CD14-positive monocyte (primary cell): ENCODE measurements at places on chromosomes 3 and 15.

GRCh38 chr3:66393333-66394005, 107.4 kb downstream of the LRIG1 start:
- DNase-seq, result no peak

GRCh38 chr3:37194533-37194932, 20.2 kb upstream of the LRRFIP2 start:
- DNase-seq, result no peak

DNA sequence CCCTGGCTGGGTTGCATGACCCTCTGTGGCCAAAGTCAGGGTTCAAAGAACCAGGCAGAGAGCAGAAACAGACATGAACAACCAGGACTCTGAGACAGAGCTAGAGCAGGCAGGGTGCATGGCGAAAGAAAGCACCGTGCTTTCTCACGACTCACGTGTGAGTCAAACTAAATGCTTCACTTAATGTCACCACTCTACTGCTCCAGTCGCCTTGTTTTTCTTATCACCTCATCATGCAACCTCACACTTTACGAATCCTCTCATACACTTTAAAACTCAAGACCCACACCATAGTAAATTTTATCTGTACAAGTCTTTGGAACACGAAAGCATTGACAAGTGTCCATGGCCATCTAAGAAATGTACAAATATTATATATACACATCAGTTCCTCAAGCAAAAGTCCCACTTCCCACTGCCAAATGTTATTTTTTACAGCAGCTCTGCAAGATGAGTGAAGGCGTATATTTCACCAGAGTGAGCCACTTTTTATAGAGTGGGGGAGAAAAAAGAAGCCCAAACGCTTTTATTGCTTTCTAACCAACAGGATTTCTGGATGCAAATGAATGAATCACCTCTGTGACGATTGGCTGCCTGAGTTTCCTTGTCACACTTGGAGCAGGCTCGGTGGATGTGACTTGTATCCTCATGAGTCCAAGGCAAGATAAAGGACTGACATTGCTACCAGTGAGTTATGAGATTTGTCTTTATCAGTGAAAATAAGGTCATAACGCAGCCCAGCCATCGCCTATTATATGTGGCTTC, 16.0 kb upstream of the MEGF11 start:
- DNase-seq, result no peak

DNA sequence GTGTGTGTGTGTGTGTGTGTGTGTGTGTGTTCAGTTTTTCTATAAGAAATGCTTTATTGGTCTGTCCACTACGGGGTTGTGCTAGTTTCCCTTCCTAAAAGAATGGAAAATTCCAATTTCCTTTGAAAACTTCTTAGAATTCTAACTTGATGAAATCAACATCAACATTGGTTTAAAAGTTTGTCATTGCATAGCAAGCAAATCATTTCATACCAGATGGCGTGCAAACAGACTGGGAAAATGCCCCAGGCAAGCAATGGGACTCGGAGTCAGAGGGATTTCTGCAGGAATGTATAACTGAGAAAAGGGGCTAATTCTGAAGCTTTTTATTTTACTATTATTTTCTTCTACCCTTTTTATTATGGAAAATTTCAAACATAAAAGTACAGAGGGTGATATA, 13.1 kb upstream of the DYNC1LI1 start:
- DNase-seq, result no peak

DNA sequence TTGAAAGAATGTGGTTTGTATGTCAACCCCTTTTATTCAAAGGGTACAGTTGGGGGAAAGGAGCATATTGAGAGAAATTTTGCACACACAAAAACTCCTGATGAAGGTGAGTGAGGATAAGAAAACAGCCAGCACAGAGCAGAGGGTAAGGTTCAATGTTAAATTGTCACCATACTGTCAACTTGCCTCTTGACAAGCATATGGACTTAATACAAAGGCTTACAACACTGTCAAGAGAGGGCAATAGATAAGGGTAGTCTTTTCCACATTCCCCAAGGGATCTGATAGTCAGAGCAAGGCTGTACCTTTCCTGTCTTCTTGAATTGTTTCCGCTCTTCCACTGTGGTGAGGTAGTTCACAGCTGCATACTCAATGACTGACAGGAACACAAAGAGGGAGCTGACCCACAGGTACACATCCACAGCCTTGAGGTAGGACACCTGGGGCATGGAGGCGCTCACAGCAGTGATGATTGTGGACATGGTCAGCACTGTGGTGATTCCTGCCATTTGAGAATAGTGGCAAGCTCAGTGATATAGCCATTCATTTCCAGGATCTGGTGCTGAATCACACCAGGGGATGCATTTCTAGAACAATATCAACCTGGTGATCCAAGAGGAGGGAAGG, 20.4 kb upstream of the RIOX2 start:
- DNase-seq, result no peak

DNA sequence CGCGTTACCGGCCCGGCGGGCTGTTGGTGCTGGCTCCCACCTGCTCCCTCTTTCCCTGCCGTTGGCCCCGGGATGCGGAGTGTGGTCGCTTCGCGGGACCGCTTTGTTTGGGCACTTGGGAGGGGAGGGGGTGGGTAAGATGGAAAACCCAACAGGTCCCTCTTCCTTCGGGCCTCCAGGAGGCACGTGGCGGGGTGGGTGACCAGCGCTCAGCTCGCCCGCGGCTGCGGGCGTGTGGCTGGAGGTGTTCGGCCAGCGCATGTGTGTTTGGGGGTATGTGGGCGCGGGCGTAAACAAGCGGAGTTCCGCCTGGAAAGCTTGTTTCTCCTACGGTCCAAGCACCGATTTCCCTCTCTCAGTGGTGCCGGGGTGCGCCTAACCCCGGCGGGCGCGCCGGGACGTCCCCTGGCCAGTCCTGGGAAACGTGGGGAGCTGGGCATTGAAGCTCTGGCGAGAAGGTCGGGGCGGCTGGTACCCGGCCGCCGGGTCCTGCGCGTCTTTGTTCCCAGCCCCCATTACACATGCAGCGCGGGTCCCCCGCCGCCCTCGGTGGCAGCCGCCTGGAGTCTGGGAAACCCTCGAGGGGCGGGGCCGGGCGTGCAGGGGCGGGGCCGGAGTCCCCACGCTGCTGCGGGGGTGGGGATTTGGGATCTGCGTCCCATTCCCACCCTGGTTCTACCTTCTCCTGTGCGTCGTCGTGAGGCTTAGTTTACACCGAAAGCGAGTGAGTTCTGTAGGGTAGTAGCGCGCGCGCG, 1.4 kb downstream of the ACVR2B start:
- no peak for DNase-seq

DNA sequence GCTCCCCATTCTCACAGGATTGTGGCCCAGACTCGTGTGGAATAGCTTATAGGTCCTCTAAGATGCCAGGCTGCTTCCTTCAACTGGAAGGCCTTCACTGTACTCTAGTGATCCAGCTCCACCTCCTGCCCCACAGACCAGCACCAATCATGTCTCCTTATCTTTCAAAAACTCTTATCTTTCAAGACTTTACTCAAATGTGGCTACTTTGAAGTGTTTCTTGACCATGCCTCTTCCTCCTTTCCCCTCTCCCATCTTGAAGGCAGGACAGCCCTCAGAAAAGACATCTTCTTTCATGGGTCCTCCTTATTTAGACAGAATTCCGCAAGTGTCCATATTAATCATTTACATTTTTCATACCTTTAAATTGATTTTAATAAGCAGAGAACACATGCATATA, 142.3 kb downstream of the CHST2 start:
- no peak for DNase-seq

- DNase-seq, result no peak
Measured at GRCh38 chr15:27458345-27459084, 487.5 kb downstream of the GABRG3 start.

- no peak for DNase-seq
Measured at GRCh38 chr3:65144791-65145351, 457.1 kb upstream of the ADAMTS9 start.

- no peak for DNase-seq
Measured at GRCh38 chr15:26438316-26438715, 334.6 kb downstream of the GABRB3 start.

DNA sequence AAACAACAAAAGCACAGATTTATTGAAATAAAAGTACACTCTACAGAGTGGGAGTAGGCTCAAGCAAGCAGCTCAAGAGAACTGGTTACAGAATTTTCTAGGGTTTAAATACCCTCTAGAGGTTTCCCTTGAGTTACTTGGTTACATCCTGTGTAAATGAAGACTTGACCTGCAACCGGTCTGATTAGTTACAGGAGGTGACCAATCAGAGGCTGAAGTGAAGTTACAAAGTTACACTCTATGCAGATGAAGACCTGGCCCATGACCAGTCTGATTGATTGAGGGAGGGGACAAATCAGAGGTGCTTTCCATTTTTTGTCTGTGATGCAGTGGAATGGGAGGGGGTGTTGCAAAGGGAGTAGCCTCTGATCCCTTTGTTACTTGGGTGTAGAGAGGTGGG, 723.4 kb downstream of the ZPLD1 start:
- DNase-seq, result no peak

- no peak for DNase-seq
Measured at GRCh38 chr3:162224746-162225145, 728.1 kb downstream of the OTOL1 start.

DNA sequence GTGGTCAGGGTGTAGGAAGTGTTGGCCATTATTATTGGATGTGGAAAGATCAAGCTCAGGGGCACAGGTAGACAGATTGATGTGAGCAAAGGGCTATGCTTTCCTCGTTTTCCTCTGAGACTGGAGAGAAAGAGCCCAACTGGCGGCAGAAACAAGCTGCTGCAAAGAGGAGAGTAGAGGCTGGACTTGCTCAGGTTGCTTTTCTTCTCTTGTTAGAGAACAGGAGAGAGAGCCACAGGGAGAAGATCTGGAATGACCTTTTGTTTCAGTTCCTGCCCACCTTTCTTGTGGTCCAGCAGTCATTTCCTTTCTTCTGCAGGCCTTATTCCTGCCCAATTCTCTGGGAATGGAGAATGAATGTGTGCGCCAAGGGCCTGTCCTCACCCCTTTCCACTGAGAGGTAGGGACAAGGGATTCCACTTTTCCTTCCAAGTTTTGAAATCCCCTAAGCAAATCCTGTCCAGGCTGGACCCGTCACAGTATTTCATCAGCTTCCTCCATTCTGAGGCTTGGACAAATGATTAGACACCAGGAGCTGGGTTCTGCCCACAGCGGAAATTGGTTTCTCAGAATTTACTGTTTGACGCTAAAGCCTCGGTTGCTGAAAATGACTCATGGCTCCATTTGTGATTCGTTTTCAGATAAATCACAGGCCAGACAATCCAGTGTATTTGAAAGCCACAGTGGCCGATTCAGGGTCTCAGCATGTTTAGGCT, 16.1 kb downstream of the ZNF80 start:
- no peak for DNase-seq

DNA sequence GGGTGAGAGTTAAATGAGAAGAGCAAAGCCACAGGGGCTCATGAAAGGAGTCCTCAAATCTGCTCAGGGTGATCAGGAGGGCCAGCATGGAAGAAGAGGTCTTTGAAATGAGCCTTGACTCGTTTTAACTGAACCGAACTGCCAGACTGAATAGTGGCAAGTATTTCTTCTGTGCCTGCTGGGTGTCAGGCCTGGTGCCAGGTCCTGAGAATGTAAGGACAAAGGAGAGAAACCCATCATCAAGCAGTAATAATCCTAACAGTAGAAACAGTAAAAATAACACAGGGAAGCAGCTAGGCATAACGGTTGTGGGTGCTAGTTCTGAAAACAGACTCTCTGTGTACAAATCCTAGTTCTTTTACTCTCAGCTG, 40.4 kb upstream of the SMAD3 start:
- no peak for DNase-seq

- DNase-seq, result peak; percentile 23
Measured at GRCh38 chr3:13245615-13245978, 172.4 kb upstream of the IQSEC1 start.

DNA sequence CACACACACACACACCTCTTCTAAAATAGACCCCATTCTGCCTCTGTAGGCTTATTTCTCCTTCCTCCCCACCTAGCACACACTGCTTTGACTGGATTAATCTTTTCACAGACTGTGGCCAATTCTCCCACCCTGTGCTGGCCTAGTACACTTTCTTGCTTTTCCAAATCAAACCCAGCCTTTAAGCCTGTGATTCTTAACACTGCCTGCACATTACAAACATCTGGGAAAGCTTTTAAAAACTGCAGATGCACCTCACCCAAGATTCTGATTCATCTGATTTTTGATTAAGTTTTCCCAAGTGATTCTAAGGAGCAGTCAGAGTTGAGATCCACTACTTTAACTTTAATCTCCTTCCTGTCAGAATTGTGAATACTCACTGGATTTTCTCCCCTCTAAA, 12.8 kb downstream of the CSNK1G1 start:
- DNase-seq, result no peak

DNA sequence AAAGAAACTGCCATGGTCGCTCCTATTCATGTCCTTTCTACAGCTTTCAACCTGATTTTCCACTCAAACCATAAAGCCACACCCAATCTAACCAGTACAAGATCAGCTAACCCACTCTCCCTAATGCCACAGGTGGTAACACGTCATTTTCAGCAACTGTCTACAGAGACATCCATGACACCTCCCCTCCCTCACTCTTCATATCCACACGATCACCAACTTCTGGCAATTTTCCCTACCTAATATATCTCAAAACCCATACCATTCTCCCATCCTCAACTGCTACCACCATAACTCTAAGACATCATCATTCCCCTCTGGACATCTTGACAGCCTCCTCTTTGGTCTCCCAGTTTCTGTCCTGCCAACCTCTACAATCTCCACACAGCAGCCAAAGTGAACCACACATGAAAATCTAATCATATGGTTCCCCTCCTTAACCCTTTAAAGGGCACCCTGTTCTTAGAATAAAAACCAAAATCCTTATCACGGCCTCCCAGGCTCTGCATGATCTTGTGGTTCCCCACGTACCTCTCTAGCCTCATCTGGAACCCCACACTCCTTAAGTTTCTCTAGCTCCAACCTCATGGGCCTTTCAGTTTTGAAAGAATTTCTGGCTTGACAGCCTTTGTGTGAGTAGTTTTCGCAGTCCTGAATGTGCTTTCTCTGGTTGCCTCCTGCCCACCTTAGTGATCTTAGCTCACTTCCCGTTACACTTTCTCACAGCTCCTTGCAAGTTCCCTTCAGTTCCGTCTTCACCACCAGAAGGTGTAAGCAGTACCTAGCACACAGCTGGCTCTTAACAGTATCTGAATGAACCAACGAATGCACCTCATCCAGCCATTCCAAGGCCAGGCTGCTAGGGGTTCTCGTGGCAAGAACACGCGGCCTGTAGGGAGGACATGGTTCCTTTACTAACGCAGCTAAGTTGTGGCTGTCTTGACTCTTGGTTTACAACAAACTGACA, 33.4 kb downstream of the SPINK8 start:
- peak; percentile 34 for DNase-seq

DNA sequence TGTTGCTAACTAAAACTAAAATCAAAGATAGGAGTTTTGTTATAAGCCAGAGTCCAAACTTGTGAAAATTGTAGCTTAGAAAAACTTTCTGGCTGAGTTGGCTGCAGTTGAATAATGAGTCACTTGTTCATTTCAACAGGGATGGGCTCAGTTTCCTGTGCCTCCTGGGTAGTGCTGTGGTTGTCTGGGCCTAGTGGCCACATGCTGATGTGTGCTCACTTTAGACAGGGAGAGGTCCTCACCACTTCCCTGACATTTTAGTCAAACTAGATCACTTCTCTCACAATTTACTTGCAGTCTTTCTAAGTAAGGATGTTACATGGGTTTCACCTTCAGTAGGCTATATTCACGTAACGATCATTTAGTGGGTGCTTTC, 6.3 kb upstream of the UBE2Q2 start:
- DNase-seq, result peak; percentile 79
